CD4-positive, alpha-beta T cell treated with Interleukin-6 at 100 ng/mL for 8 hours (primary cell): ENCODE measurements at places on chromosomes 12 and 14.
A peak's percentile ranks its signal among the peaks of the same experiment; 100 is the strongest.

DNA sequence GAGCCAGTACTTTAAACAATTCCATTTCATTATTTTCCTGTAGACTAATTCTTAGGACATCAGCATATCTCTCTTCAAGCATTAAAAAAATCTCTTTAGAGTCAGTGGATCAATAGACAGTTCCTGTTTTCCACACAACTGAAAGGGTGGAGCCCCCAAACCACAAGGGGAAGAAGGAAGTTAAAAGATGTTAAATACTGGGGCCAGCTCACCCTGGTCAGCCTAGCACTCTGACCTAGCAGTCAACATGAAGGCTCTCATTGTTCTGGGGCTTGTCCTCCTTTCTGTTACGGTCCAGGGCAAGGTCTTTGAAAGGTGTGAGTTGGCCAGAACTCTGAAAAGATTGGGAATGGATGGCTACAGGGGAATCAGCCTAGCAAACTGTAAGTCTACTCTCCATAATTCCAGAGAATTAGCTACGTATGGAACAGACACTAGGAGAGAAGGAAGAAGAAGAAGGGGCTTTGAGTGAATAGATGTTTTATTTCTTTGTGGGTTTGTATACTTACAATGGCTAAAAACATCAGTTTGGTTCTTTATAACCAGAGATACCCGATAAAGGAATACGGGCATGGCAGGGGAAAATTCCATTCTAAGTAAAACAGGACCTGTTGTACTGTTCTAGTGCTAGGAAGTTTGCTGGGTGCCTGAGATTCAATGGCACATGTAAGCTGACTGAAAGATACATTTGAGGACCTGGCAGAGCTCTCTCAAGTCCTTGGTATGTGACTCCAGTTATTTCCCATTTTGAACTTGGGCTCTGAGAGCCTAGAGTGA lies at the start of gene LYZ:
TSS of gene LYZ (plus strand) at position 220 of the 777 bp plus-strand sequence. CDS start at position 248, 28 bp downstream.
- no peak for DNase-seq

- DNase-seq = no peak
Observed at GRCh38 chr12:132399092-132400010, 70.0 kb upstream of the GALNT9 start.

DNA sequence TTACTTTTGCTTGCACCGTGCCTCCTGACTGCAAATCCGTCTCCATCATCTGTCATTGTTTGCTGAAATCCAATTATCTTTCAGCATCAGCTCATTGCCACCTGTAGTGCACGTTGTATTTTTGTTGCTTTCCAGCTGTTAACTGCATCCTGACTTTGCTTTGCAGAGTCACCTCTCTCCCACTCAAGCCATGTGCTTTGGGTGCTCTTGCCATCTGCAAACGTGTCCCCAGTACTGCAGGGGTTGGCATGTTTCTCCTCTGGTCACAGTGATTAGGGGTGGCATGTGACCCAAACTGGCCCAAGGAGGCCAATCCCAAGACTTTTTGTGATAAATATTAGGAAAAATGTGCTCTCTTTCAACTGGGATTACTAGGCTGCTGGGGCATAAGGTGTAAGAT lies 10.5 kb upstream of the TMED2 start:
- DNase-seq = no peak

DNA sequence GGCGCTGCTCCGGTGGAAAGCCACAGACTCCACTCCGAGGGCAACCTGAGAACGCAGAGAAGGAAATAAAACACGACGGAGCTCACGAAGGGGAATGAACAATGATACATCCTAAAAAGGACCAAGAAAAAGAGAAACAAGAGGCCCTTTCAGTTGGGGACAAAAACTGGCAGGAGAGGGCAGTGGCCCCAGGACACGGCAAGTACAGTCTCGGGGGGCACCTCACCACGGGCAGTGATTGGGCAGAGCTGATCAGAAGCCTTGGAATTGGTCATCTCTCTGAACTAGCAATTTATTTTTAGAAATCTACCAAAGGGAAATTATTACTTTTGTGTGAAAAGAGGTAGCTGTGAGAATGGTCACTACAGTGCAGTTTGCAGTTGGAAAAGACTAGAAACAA lies 27.9 kb downstream of the CCDC92 start:
- DNase-seq = no peak

- DNase-seq = no peak
Observed at GRCh38 chr12:117370588-117370987, 9.2 kb upstream of the NOS1 start.

- no peak for DNase-seq
Observed at GRCh38 chr12:122878780-122879612, 16.9 kb downstream of the VPS37B start.

- DNase-seq = no peak
Observed at GRCh38 chr12:123254853-123255446, 16.7 kb downstream of the CDK2AP1 start.

- DNase-seq = no peak
Observed at GRCh38 chr12:47377414-47378221, 297.9 kb upstream of the AMIGO2 start.

GRCh38 chr14:64704143-64704742 lies at the start of gene PLEKHG3:
Gene PLEKHG3, plus strand, starts transcription at chr14:64704424. Its CDS starts 23,208 bp downstream, at chr14:64727632.
- DNase-seq = no peak

DNA sequence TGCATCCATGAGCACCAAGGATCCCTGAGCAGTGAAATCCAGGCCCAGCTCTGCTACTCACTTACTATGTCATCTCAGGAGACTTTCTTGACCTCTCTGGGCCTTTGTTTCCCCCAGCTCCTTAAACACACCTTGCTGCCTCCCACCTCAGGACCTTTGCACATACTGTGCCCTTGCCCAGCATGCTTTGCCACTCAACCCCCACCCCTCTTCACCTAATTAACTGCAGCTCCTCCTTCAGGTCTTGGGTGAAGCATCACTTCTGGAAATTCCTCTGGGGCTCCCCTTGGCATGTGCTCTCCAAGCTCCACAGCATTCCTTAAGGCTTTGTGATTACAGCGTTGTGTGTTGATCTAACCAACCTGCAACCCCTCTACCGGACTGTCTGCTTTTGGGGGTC lies 15.9 kb downstream of the WSCD2 start:
- DNase-seq = no peak

GRCh38 chr14:41570415-41571155 lies 36.1 kb upstream of the LRFN5 start:
- no peak for DNase-seq

DNA sequence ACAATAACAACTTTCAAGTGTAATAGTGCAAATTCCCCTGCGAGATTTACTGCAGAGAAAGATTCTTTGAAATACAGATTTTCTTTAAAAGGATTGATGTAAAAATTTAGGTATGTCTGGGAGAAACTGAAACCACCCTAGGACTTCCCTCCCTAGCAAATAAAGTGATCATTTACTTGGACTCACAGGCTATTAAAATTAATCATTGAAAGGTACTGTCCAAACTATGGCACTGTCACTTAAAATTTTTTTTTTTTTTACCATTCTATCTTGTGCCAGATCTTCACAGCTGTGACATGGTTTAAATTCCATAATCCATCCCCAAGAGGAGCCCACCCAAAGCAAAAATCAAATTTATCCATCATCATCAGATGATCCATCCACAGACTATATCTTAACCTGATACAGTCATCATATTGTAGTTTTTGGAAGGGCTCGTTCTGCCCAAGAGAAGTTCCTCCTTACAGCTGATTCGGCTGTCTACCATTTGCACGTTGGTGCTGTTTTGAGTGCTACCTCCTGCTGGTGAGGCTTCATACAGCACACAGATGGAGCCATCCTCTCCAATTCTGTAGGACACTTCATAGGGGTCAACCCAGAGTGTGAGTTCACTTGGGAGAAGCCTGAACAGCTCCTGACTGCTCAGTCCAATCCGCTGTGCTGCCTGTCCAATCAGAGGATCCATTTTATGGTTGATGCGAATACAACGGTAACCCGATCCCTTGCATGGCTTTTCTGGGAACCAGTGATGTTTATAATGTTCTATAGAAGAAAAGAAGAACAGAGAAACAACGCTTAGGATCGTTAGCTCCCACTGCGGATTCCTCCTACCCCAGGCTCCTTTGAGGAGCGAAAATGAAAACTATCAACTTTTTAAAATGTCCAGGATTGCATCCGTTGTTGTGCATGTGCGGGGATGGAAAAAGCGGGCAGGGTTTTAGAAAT lies 1.7 kb downstream of the BTG1 start:
- peak; percentile 81 for DNase-seq

DNA sequence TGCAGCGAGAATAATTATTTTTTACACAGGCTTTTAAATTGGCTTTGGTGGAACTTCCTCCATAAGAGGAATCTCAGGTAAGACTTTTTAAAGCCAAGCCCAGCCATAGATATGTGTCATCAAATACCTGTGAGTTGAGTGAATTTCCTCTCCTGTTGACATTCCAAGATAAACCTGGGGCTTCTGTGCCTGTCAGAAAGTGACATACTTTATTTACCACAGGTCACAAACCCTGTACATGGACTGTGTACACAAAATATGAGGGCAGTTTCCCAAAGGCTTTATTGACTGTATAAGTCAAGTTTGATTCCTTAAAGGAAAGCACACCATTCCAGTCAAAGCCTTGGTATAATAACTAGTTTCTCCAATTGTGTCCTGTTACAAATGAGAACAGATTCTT lies 25.9 kb upstream of the SRSF5 start:
- no peak for DNase-seq

DNA sequence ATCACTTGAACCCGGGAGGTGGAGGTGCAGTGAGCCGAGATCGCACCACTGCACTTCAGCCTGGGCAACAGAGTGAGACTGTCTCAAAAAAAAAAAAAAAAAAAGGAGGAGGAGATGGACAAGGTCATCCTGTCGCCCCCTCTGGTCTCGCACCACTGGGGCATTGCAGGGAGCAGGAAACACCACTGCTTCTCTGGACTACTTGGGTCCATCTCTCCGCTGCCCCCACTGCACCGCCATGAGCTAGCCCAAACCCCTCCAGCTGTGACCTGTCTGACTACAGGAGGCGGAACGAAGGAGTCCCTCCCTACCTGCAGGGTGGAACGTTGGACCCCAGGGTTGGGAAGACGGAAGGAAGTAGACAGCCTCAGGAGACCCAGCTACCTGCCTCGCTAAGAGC lies 18.2 kb upstream of the FAM222A start:
- DNase-seq = no peak

DNA sequence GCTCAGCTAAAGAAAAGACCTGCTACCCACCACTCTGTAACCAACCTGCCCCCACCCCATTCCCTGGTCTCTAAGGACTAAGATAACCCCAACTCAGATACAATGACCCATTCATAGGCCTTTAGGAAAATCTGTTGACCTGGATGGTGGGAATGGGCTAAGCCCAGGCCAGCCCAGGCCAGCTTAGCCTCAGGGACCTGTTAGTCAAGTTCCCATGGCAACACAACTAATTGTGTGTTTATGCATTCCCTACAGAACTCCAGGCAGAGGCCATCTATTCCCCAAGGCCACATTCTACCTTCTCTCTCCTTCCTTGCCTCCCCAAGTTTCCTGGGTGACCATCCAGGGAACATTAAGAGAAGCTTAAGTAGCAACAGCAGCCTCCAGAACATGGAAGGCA lies 16.1 kb upstream of the KRT8 start:
- DNase-seq = no peak

GRCh38 chr12:25852792-25853191 lies 105.7 kb upstream of the RASSF8 start:
- DNase-seq = no peak

DNA sequence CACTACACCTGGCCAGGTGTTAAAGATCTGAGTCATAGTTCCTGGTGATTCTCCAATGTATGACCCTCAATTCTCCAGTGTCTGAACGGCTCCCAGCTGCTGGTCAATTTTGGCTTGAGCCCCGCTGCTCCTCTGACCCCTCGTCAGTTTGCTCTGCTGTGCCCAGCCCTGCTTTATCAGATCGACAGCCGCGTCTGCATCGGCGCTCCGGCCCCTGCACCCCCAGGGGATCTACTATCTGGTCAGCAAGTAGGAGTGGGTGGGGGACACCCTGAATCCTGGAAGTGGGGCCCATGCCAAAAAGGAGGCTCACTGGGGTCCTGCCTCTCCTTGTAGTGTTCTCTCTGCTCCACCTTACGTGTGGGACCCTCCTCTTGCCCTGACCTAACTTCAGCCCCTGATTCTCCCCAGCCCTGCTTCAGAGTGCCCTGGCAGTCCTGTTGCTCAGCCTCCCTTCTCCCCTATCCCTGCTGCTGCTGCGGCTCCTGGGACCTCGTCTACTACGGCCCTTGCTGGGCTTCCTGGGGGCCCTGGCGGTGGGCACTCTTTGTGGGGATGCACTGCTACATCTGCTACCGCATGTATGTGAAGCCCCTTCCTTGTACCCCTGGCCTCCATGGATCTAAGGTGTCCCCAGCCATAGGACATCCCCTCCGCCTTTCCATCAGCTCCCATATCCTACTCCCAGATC lies 5.0 kb downstream of the SLC39A5 start:
- DNase-seq = no peak

DNA sequence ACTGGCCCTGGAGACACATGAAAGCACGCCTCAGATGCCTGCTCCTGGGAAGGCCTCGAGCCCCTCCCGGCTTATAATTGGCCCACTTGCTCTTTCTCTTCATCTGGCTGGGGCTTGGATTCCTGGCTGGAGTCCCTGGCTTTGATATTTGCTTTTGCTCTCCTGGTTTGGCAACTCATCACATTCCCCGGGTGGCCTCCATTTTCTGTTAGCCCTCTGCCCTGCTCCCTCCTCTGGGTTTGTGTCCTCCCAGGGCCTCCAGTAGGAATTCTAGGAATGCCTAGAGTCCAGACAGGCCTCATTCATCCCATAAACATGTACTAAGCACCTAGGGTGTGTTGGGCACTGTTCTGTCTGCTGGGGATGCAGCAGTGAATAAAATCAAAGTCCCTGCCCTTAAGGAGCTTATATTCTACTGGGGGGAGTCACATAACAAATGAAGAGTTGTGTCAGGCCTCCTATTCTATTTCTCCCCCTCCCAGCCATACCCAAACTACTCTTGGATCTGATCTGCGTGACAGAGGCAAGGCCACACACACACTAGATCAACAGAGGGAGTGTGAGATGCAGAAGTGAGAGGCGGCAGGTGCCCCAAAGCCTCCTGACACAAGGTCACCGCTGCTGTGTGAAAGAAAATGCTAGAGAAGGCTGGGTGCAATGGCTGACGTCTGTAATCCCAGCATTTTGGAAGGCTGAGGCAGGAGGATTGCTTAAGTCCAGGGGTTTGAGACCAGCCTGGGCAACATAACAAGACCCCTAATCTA lies 21.3 kb upstream of the TSPAN9 start:
- no peak for DNase-seq

GRCh38 chr14:96072076-96072475 lies 32.9 kb downstream of the C14orf132 start:
- no peak for DNase-seq

GRCh38 chr12:4044736-4045730 lies 171.8 kb upstream of the PARP11 start:
- no peak for DNase-seq
